ENCODE measurements at places on chromosomes 3 and 15.

DNA sequence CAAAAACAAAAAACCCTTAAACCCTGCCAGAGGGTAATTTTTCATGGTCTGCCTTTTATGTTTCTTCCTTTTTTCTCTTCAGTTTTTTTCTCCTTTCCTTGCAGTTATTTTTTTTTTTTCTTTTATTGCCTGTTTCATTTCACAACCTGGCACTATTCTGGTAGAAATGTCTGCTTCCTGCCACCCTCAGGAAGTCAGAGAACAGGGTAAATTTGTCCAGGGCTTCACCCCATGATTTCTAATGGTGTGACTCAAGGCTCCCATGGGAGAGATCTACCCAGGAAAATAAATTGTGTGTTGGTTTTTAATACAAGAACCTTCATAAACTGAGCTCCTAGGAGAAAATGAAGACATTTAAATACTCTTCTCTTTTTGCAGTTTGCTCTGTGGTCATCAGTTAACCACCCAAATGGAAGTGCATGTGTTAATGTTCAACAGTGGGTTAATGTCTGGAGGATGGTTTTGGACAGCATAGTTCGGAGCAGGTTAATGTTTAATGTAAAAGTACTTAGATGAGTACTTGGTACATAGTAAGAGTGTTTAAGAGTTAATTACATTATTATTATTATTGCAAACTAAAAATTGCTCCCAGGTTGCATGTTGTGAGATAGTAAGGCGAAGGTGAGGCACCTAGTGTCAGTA lies 45.9 kb downstream of the CGNL1 start:
- no peak for DNase-seq

DNA sequence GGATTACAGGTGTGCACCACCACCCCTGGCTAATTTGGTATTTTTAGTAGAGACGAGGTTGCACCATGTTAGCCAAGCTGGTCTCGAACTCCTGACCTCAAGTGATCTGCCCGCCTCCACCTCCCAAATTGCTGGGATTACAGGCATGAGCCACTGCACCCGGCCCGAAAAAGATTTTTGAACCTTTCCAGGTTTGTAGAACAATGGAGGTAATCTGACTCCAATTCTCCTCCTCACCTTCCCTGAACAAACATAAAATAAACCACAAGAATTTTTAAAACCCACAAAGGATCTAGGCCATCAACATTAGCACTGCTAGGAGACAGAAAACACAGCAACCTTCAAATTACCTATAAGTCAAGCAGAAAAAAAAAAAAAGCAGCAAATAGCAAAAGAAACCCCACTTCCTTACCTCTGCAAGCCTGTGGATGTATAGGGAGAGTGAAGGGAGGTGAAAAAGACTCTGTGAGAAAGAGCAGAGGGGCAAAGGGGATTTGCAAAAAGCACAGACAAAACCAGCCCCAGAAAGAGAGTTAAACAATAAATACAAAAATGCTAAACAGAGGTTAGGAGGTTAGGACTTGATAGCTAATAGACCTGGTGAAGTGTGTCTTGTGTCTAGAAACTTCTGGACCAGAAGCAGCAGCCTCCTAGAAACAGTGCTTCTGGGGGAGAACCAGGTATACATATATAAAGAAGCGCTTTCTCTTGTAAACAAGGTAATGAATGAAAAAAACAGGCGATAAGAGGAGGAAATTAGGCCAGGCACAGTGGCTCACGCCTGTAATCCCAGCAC lies 32.1 kb downstream of the TFDP2 start:
- no peak for DNase-seq

DNA sequence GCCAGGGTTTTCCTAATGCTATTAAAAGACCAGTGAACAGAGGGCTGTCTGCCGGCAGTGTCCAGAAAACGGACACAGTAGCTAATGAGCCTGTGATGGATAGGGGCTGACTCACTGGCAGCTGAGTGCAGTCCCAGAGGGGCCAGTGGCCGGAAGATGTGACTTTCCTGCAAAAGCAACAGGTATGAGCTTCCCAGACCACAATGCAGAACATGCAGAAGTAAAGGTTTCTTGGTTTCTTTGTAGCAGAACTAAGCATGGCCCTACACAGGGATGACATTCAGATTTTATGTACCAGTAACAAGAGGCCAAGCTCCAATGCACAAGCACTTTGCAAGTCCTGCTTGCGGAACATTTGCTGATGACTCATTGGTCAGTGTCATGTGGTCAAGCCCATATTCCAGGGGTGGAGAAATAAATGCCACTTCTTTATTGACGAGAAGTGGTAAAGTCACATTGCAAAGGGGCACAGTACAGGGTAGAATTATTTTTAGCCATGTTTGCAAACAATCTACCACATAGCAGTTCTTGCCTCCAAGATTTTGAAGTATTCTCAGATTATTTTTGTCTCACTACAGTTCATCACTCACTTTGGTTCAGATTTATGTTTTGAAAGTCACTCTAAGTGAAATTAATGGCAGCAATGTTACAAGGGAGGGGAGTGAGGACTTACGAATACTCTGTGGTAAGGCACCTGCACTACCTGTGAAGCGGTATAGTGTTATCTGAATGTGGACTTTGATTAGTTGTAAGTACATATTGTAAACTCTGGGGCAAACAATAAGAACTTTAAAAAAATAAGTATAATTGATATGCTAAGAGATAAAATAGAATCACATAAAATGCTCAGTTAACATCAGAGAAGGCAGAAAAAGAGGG lies 263.3 kb downstream of the ABHD5 start:
- no peak for DNase-seq

DNA sequence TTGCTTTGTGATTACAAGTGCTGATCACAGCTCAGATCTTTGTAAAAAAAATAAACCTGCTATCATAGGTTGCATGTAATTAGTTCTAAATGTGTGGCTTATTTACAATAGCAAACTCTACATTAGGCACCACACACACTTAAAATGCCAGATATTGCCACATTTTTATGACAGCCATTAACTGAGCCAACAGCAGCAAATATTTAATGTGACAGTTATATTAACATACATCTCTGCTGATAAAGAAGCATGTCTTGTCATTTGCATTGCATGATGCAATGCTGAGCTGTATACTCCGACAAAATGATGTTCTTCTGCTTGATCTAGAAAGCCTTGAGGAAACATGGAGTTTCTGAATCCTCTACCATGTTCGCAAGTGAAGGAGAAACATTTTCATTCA lies 273.6 kb upstream of the VEPH1 start:
- DNase-seq = no peak

- DNase-seq = no peak
These were observed 303.0 kb upstream of the TPRG1 start for GRCh38 chr3:188868803-188869202.

DNA sequence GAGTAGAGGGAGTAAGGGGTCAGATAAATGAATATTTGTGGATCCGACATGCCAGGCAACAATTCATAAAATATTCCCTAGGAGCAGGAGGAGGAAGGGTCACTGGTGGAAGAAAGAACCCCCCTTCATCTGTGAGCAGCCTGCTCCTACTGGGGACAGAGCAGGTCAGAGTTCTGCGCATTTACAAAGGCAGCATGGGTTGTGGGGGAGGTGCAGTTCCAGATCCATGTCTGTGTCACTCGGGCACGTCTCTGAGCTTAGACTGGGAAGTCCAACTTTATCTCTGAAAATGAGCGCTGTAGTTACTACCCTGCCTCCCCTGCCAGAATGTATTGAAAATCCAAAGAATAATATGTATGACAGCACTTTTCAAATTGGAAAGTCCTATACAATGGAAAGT lies 115.2 kb downstream of the GABRG3 start:
- no peak for DNase-seq

- DNase-seq = no peak
These were observed 170.1 kb upstream of the ONECUT1 start for GRCh38 chr15:52960283-52960682.

DNA sequence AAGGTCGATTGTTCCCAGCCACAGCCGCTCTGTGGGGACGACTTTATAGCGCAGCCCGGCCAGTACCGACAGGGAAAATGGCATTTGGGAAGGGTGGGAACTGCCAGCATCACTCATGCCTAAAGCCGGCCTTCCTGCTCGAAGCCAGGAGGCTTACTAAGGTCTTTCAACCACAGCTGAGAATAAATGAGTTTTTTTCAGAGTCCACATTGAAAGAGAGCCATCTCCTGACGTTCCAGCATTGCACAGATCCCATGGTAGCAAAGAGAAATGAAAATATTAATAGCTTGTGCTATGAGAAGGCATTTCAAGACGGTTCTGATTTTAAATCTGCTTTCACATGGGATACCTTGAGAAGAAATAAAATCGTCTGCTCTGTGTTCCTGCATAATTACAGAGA lies 230.2 kb upstream of the IGF1R start:
- DNase-seq = no peak

GRCh38 chr15:71357321-71357732 lies 242.1 kb downstream of the THSD4 start:
- no peak for DNase-seq

- DNase-seq = no peak
These were observed 32.4 kb downstream of the ADAMTS17 start for GRCh38 chr15:100309109-100310040.

GRCh38 chr3:150107429-150108175 lies 136.9 kb upstream of the PFN2 start:
- DNase-seq = no peak

GRCh38 chr15:85706779-85707518 lies 87.8 kb downstream of the KLHL25 start:
- DNase-seq = no peak

DNA sequence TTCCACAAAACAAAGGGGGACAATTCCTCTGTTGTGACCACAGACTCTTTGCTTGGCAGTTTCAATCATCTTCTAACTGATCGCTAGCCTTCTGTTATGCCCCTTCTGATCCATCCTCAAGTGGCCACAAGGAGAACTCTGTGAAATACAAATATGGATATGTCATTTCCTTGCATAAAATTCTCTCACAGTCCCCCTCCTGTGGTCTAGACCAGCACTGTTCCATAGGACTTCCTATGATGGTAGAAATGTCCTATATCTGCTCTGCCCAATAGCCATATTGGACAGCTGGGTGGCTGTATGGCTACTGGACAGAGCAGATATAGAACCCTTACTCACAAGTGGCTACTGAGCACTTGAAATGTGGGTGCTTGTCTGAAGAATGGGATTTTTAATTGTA lies 25.9 kb upstream of the SNRK start:
- DNase-seq = no peak

DNA sequence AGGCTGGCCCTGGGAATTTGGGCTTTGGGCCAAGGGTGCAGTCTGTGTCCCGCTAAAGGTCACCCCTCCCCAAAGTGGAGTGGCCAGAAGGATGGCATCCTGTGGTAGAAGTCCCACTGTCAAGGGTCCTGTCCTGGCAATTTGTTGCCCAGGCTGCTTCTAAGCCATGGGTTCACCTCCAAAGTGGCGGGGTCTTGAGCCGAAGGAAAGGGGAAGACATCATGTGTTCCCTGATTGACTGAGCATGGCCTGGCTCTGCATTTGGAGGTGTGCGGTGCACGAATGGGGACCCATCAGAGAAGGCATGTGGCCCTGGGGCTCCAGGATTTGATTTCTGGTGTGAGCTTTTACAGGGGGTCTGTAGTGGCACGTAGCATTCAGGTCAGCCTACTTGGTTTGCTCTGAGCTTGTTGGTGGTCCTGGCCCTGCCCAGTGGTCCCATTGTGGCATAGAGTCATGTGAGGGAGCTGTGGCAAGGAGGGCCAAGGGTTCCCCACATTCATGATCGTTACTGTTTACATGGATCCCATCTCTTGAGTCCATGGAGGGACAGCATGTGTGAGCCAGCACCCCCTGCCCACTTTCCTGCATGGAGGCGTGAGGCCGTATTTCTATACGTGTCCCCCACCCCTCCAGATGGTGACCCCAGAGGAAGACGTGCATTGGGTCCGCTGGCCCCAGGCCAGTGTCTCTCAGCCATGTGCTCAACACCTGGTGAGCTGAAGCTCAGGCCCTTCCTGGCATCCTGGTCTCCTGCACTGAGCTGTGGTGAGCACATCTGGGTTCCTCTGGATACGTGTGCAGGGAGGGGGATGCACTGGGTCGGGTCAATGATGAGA lies 225.1 kb downstream of the SNRPN start:
- no peak for DNase-seq

GRCh38 chr3:99520513-99520912 lies 117.9 kb upstream of the COL8A1 start:
- no peak for DNase-seq

- no peak for DNase-seq
These were observed 274.7 kb downstream of the RBMS3 start for GRCh38 chr3:29555590-29555989.

DNA sequence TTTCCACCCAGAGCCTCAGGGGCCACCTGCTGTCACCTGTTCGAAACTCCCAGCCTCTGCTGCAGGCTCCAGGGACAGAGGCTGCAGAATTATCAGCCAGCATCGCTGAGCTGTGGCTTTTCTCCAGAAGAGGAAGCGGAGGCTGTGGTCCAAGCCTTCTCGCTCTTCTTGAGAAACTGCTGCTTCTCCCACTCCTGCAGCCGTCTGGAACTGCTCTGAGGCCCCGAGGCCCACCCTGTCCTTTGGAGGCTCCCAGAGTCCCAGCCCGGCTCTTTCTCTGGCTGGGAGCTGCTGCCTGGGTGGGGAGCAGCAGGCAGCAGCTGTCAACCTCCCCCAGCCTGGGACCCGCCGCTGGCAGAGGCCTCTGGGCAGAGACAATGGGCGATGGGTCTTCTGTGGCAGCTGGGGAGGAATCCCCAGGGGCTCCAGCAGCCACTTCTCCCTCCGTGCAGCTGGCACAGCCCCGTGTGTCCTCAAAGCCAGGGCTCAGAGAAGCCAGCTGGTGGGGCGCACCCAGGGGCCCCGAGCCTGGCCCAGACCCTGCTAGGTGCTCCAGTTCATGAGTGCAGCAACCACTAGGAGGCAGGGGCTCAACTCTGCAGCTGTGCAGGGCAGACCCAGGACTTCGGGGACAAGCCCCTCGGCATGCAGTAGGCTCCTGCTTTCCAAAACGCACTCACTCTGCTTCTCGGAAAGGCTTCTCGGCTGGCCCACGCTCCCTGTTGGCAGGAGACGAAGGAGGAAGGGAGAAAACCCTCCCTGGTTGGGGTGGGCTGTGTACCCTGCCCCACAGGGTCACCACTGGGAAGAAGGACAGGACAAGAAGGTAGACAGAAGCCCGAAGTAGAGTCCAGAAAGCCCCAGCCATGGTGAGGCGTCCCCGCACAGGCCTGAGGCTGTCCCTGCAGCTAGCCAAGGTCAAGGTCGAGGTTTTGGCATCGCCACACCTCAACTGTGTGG lies 49.9 kb upstream of the FURIN start:
- no peak for DNase-seq

GRCh38 chr3:88369337-88369736 lies 219.6 kb downstream of the C3orf38 start:
- no peak for DNase-seq

DNA sequence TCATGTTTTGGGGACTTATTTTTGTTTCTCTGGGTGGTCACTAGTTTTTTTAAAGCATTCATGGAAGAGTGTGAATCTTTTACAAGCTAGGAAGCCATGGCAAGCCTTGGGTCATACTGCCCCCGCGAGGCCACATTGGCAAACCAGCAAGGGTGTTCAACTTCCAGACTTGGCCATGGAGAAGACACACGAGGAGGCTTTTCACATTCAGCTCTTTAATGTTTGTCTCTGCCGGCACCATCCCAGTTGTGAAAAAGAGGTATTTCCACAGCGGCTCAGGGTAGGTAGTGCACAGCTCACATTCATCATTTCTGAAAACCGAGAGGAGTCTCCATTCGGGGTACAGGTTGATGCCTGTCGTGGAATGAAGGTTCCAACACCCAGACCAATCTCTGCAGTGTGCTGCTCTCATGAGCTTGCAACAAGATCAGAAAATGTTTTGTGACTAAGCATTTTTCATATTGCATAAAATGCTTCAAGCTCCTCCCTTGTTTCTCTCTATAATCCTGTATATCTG lies 7.7 kb downstream of the CCR5 start:
- peak; percentile 41 for DNase-seq

- no peak for DNase-seq
These were observed 80.5 kb upstream of the PLXND1 start for GRCh38 chr3:129686941-129687340.

- DNase-seq = no peak
These were observed 23.5 kb upstream of the ARPIN start for GRCh38 chr15:89936051-89936785.

All from activated CD8-positive, alpha-beta memory T cell treated with anti-CD3 and anti-CD28 coated beads for 48 hours (primary cell).